ENCODE measurements at places on chromosomes 3 and 15.
A peak's percentile ranks its signal among the peaks of the same experiment; 100 is the strongest.

- DNase-seq: no peak
Observed at GRCh38 chr3:13710251-13710650, 161.3 kb downstream of the FBLN2 start.

GRCh38 chr3:126522363-126522788 lies 1.6 kb upstream of the CHST13 start:
- no peak for DNase-seq

DNA sequence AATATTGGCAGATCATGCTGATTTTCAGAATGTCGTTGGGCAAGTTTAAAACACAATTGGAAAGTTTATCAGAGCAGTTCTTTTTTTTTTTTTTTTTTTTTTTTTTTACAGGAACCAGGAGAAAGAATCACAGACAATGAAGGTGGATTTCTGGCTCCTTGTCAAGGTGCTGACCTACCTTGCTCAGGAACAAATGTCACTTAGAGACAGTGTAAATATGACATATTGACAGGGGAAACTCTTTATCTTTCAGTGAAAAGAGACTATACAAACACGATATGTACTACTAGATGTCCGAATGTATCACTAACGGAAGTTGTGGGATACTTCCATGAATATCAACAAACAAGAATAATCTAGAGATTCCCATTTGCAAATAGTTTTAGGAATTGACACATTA lies 237.3 kb downstream of the FMN1 start:
- no peak for DNase-seq

GRCh38 chr3:42507252-42507651 lies 4.8 kb downstream of the VIPR1 start:
- DNase-seq: no peak

GRCh38 chr3:149670742-149671492 lies 13.1 kb upstream of the WWTR1 start:
- no peak for DNase-seq

- DNase-seq: no peak
Observed at GRCh38 chr3:37224879-37225278, 50.5 kb upstream of the LRRFIP2 start.

- no peak for DNase-seq
Observed at GRCh38 chr3:162112719-162113118, 616.1 kb downstream of the OTOL1 start.

- DNase-seq: no peak
Observed at GRCh38 chr3:151835751-151836525, 22.0 kb downstream of the AADAC start.

DNA sequence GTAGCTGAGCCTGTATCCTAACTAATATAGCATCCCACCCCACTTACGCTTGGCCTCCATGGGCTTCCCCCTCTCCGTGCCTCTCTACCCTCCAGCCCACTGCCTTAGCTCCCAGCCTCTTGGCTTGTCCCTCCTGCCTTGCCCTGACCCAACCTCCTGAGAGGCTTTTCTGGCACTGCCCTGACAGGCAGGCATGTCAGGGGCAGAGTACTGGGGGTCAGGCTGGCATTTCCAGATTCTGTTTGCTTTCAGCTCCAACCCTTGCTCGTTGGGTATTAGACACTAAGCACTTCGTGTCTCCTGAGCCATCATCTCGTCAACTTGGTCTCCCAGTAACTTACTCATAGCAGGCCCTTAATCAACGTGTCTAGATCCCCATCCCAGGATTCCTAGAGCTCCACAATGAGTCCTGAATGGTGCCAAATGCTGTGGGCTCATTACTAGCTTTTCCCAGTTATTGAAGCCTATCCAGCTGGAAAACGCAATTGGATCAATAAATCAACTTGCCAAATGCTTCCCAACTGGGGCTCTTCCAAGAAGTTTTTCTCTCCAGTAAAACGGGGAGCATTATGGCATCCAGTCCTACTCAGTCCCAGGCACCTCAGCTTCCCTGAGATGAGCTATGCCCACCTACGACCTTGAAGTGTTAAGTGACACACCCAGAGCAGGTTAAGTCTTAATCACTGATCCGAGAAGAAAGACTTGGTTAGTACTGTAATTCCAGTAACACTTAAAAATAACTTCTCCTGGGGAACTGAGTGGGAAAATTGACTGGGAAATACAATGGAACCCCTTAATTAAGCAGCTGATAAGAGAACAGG lies 78.5 kb upstream of the DLG1 start:
- DNase-seq: no peak

GRCh38 chr3:137013951-137014688 lies 56.3 kb downstream of the IL20RB start:
- peak; percentile 45 for DNase-seq

DNA sequence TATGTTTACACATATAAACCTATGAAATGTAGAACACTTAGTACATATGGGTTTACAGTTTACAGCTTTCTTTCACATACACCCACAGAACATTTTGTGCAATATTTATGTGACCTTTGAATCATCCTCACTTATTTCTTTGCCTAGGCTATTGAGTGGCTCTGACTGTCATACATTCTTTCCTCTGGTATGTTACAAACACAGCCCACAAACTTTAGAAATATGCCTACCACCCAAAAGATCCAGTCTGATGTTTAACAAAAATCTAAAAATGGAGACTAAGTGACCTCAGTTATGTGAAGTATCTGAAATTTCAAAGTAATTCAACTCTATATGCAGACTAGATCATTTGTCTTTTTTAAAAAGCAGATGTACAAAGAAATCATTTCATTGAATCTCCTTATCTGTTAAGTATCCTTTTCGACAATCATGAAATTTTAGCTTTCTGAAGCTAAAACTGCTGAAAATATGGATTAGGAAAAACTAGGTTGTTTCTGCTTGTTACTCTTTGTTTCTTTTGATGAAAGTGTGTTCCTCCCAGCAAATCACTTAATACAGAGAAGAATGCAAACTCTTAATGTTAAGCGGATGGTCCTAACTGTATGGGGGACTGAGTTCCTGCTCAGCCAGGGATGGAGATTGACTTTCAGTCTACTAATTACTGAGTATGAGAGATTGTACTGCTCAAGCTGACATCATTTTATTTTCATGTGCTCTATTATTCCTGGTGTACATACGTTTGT lies 27.7 kb downstream of the CCDC54 start:
- DNase-seq: no peak

GRCh38 chr15:27223179-27223578 lies 252.2 kb downstream of the GABRG3 start:
- DNase-seq: no peak

DNA sequence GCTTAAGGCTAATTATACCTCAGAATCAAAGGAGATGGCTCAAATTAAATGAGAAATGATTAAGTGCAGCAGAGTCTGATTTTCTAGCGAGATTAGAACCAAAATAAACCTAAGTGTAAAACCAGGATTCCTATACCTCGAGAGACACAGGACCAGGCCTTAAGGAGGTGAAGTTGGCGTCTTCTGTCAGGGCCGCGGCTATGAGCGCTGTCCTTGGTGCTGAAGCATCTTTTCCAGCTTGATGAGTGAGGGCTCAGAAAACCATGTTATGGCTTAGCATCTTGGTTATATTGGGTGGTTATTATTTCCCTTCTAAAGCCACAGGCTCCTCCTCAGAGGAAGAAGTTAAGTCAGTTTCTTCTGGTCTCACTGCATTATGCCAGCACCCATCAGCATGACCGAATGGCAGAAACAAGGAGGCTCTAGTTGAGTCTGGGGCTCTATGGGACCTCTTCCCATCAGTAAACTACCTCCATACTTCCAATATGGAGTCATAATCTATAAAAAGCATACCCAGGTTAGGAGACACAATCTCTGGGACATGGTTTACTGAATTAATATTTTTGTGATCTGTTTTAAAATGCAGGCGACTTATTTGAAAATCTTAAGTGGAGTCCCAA lies 120.1 kb upstream of the NMNAT3 start:
- peak; percentile 7 for DNase-seq

DNA sequence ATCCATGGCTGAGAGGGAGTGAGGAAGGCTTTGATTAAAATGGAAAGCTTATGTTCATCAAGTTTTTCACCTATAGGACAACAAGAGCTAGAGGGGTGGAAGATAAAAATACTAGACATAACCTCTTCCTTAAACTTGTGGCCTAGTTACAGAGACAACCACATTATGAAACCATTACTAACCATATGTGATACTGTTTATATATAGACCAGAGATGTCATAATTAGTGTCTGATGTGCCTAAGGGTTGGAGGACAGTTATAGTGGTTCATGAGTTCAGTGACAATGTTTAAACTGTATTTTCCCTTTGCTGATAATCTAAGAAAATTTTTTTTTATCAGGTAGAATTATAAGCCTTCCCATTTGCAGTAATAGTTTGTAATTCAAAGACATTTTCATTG lies 23.7 kb downstream of the PHLDB2 start:
- no peak for DNase-seq

- no peak for DNase-seq
Observed at GRCh38 chr3:155603302-155603701, 141.6 kb downstream of the PLCH1 start.

GRCh38 chr3:108073764-108074431 lies 16.9 kb downstream of the CD47 start:
- DNase-seq: no peak

DNA sequence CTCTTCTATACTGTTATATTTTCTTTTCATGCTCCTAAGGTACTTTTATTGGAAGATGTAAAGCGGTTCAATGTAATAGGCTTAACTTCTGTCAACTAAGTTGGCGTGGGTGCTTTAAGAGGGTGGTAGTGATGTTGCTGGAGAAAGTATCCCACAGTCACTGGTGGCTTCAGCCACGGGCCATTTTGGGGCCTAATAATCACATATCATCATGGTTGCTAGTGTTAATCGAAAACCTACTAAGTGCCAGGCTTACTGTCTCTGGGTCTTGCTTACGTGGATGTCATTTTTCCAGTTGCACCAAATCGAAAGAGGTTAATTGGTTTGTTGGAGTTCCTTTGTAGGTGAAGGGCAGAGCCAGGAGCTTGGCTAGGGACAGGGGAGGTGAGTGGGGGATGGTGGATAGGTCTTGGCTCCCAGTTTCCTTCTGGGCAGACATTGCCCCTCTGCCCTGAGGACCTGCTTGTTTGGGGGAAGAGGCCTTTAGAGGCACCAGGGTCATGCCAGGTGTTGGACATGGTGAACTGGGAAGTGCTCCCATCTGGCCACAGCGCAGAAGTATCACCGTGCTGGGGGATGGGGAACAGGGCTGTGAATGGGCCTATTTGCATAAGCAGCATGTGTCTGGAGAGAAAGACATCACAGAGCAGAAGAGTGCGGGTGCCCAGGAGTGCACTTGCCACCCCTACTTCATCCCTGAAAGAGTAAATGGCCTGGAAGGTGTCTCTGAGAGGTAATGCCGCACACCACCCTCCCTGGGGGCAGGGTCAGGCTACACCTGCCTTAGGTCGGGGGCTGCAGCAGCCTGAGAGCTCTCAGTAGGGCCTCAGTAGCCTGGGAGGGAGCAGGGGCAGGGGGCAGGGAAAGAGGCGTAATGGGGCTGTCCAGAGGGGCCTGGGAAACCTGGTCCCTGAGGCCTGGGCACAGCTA lies 62.4 kb upstream of the POLG start:
- no peak for DNase-seq

DNA sequence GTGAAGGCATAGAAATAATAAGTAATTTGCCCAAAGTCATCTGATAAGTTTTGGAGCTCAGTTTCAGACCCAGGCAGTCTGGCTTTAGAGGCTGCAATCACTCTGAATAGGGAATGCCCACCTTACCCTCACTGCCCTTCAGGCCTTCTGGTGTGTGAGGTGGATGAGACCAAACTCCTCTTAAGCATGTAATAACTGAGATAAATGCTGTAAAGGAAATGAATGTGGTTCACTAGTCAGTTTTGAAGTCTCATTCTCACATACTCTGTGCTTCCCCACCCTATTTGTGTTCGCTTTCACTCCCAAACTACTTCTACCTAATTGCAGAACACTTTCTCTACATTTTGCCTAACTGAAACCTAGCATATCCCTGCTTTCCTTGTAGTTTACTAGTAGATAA lies 144.1 kb downstream of the FILIP1L start:
- DNase-seq: no peak

DNA sequence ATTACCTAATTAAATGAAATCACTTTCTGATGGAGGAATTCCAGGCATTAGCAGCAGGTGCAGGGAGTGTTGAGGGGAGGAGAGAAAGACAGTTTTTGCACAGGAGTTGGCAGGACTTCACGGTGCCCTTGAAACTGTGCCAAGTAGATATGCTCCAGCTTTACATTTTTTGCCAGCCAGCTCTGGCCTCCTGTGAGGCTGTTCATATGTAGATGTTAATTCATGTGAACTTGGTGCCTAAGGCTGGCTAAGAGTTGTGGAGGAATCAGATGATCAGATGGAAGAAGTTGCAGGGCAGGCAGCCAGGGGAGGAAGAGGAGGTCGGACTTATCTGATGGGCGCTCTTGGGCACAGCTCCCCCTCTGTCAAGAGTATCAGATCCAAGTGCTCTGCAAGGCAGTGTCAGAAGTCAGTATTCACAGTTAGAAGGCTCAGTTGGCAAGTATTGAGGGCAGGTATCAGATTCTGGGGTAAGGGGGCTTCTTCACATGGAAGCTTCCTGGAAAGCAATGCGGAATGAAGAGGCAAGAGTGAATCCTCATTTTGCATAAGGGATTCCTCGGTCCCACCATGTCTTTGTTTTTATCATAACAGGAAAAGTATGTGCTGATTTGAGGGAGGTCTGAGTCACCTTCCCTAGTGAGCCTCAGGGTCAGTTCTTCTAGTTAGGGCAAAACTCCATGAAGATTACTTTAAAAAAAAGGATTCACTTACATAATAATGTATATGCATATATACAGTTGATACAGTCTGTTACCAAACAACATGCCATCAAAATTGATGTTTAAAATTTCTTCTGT lies 172.6 kb upstream of the UMPS start:
- peak; percentile 14 for DNase-seq

DNA sequence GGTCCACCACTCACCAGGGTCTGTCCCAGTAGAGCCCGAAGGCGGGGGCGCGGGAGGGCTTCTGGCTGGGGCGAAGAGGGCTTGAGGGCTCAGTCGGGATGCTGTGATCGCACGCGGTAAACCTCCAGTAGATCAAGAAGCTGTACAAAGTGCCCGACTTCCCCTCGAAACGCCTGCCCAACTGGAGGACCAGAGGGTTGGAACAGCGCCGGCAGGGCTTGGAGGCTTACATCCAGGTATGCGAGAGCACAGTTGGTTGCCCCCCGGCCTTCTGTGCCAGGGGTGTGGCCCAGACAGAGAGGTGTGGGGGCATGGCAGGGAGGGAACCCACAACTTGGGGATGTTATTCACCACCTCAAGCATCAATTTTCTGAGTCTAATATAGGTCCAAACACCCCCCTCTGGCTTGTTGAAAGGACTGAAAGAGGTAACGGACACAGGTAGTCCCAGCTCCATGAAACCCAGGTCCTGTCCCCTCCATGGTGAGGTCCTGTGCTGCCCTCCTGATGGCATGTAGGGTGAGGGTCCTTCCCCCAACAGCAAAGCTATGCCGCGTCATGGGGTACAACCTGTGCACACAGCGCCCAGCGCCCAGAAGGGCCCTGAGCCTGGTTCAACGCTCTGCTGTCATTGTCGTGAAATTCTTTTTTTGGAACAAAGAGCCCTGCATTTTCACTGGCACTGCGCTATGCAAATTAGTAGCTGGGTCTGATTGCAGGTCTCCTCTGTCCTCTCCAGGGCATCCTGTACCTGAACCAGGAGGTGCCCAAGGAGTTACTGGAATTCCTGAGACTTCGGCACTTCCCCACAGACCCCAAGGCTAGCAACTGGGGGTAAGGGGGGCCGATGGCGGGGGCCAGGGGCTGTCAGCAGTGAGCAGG lies 1.2 kb downstream of the SNX22 start:
- DNase-seq: peak; percentile 6
